Left lung (tissue), 14 donors: ENCODE measurements at places on chromosomes 6 and 20. TPM values are rescaled to one million over a fixed set of nuclear protein-coding genes. Genes with fewer than 3 reads are reported as not detected.

RBPJL gene
- total RNA-seq, result not detected

SRC gene
- total RNA-seq, result 53.5 TPM

SIRPB2 gene
- total RNA-seq, result 29.9 TPM

CCND3 gene
- total RNA-seq, result 153 TPM

AFG1L gene
- total RNA-seq, result 9.3 TPM

DNA sequence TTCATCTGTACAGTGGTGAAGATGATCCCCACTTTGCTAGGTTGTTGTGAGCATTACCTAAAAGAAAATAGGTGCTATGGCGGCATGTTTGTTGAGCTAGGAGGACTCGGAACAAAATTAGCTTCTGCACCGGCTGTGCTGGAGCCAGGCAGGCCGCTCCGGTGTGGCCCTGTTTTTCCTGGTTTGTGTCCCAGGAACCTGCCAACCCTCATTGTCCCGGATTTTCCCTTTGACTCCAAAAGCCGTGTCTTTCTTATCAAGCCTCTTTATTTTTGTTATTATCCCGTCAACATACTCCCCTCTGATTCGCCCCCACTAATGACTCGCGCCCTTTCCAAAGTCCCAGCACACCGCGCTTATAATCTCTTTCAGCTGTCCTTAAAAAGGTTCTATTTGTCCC is 117.0 kb downstream of the MYLK4 start:
- DNase-seq, result no peak

DNA sequence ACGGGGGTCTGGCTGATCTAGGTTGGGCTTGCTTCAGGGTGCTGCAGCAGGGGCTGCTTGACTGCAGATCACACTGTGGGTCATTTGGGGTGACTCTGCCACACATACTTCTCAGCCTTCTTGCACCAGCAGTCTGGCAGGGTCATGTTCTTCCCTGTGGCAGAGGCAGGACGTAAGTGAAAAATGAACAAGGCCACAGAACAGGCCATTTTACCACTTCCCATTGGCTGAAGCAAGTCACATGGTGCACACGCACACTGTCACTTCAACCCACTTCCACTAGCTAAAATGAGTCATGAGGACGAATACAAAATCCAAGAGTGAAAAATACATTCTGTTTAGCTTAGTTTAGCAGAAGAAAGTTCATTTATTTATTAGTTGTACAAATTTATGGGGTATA is 168.6 kb upstream of the GGTLC1 start:
- DNase-seq, result no peak

DNA sequence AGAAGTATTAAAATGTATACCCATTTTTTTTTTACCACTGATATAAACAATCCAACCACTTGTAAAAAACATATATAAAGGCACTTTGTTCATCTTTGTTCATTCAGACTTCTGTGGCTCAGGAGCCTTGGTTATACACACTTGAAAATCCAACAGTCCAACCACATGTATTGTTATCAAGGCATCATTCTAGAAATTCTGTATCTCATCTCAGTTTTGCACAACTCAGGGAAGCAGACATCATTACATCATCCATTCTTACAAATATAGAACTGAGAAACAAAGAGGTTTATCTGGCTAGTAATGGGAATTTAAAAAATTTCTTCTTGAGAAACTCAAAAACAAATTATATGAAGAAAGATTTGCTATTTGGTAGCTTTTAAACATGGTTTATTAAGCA is 88.1 kb downstream of the HMGCLL1 start:
- no peak for DNase-seq

GRCh38 chr6:14025160-14025559 is 92.4 kb upstream of the CD83 start:
- DNase-seq, result no peak

- peak; percentile 41 for DNase-seq
Measured at GRCh38 chr20:62167474-62167873, 15.4 kb upstream of the MTG2 start.

- no peak for DNase-seq
Measured at GRCh38 chr6:78483553-78484197, 383.7 kb upstream of the IRAK1BP1 start.

GRCh38 chr6:17851001-17851719 is 136.3 kb downstream of the KIF13A start:
- DNase-seq, result no peak

GRCh38 chr20:18443886-18444285 is 22.9 kb downstream of the DZANK1 start:
- no peak for DNase-seq
